NCI-H1694 (cell line): ENCODE measurements at places on chromosomes 5 and 9.

GRCh38 chr5:7904170-7904569 lies 35.2 kb downstream of the MTRR start:
- DNase-seq: no peak

DNA sequence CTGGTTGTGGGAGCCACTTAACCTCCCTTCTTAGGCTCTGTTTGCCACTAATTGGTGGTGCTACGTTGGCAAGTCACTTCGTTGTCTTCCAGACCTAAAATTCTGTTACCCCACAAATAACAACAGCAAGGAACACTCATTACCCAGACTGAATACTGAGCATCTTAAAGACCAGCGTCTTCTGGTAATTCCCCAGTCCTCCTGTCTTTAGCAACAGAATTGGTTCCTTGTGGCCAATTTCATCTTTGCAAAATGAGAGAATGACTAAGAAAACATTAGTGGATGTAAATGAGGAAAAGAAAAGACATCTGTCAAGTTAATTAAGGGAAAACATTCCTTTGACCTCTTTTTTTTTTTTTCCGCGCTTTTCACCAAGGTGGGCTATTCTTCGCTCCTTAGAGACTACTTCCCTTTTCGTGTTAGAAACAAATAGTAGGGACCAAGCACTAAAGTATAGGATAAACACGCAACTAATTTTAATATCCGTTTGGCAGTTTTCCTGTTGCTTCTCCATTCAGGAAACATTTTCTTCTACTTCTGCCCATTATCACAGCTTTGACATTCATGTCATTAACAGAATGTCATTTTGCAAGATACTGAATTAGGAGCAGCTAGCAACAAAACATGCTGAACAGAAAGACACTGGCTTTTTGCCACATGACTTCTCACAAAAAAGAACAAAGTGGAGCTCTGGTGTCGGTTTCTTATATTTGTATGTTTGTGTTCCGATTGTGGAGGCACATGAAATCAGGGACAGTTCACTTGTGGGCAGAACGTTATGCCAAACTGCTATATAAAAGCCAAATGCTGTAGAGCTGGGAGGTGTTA lies 154.2 kb downstream of the CD180 start:
- DNase-seq: no peak

- no peak for DNase-seq
These were observed 443.0 kb downstream of the ACTL7B start for GRCh38 chr9:108412755-108413154.

GRCh38 chr9:35510754-35511428 lies 21.0 kb downstream of the RUSC2 start:
- no peak for DNase-seq
